ENCODE measurements at places on chromosomes 16 and 17. TPM values are rescaled to one million over a fixed set of nuclear protein-coding genes. Genes with fewer than 3 reads are reported as not detected.

DNA sequence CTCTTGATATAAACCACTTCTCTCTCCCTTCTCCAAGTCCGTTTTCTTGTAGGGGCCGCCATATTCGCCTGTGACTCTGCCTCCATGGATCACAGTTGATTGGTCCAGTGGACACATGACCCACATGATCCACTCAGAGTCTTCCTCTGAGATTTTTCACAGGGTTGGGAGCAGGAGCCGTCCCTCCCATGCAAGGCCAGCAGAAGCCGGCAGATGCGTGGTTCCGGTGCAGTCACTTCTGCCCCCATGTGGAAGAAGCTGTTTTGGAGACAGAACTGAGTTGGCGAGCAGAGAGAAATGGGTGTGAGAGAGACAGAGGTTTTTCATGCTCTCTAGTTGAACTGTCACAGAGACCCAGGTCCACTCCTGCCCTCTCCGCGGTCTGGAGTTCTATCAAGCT lies 83.3 kb downstream of the C16orf95 start:
- peak; percentile 36 for DNase-seq

- DNase-seq, result no peak
These were observed 16.3 kb upstream of the COX10 start for GRCh38 chr17:14052886-14053615.

GRCh38 chr16:57904101-57904500 lies 66.8 kb downstream of the CNGB1 start:
- no peak for DNase-seq

- no peak for DNase-seq
These were observed 32.7 kb downstream of the VPS53 start for GRCh38 chr17:681738-682529.

DNA sequence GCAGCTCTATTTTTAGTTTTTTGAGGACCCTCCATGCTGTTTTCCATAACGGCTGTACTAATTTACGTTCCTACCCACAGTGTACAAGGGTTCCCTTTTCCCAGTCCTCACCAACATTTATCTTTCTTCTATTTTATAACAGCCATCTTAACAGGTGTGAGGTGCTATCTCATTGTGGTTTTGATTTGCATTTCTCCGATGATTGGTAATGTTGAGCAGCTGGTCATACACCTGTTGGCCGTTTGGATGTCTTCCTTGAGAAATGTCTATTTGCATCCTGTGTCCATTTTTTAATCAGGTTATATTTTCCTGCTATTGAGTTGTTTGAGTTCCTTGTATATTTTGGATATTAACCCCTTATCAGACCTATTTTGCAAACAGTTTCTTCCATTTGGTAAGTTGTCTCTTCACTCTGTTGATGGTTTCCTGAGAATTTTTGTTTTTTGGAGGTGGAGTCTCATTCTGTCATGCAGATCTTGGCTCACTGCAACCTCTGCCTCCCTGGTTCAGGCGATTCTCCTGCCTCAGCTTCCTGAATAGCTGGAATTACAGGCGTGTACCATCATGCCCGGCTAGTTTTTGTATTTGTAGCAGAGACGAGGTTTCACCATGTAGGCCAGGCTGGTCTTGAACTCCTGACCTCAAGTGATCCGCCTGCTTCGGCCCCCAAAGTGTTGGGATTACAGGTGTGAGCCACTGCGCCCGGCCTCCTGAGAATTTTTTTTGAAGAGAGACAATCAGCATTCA lies 279.6 kb downstream of the SNX29 start:
- DNase-seq, result no peak

DNA sequence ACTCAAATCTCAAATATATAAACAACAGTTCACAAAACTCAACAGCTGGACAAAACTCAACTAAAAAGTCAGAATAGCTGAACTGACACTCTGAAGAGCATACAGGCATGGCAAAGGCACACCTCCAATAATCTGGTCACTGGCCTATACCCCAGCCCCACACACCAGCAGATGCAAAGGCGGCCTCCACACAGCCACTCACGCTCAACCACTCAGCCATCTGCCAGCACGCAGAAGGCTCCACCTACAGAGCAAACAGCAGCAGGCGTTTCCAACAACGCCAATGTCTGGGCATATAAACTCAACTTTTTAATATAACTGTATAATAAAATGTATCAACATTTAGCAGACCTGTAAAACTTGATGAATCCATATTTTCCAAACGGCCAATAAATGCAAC lies 17.2 kb downstream of the USP7 start:
- no peak for DNase-seq

The IRX6 gene
- polyA plus RNA-seq, result not detected

The TMEM235 gene
- not detected for polyA plus RNA-seq

The CPNE7 gene
- 55.2 TPM for polyA plus RNA-seq

The SOCS1 gene
- polyA plus RNA-seq, result 0.56 TPM

The C1QTNF8 gene
- not detected for polyA plus RNA-seq
